ENCODE measurements at places on chromosomes 6 and 20. TPM values are rescaled to one million over a fixed set of nuclear protein-coding genes. Genes with fewer than 3 reads are reported as not detected.

The GSTA1 gene
- total RNA-seq = not detected

The CCHCR1 gene
- total RNA-seq = 18.9 TPM

DNA sequence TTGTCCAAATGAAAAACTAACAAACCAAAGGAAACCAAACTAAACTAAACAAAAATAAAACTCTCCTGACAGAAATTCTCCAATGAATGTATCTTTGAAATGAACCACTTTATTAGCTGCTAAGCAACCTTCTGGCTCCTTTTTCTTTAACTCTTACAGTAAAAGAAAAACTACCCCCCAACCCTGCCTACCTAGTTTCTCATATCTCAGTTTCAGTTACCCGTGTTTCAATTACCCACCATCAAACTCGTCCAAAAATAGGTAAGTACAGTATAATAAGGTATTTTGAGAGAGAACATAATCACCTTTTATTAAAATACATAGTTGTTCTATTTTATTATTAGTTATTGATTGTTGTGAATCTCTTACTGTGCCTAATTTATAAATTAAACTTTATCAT, 177.4 kb upstream of the THEMIS start:
- DNase-seq = no peak

- no peak for DNase-seq
These were observed 211.3 kb downstream of the FARS2 start for GRCh38 chr6:5472571-5472970.

GRCh38 chr6:134031696-134032255, 20.6 kb downstream of the SLC2A12 start:
- DNase-seq = no peak

All from A172 (cell line).